ENCODE measurements at places on chromosomes 12 and 14.

GRCh38 chr12:116138364-116138763 is 139.1 kb downstream of the MED13L start:
- no peak for DNase-seq

GRCh38 chr14:82080370-82080769 is 546.7 kb upstream of the SEL1L start:
- no peak for DNase-seq

DNA sequence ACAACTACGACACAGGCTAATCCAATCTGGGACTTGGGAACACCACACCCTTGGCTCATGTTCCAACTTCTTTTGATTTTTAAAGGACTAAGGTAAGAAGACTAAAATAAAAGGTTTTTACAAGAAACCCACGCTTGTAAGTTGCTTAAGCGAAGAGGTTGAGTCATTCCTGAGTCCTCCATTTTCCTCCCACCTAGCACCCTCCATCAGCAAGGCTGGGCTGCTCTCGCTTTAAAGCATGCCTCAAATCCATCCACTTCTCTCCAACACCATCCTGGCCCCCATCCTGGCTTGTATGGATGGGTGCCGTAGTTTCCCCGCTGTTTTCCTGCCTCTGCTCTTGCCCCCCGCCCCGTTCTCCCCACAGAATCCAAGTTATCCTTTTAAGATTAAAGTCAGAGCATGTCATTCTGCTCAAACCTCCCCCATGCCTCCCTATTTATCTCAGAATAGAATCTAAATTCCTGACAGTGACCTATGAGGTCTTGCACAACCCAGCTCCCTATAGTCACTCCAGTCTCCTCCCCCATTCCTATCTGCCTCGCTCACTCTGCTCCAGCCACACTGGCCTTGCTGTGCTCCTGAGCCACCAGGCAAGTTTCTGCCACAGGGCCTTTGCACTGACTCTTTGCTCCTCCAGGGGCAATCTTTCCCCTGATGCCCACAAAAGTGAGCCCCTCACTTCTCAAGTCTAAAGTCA is 34.5 kb downstream of the SCARB1 start:
- peak; percentile 98 for DNase-seq

DNA sequence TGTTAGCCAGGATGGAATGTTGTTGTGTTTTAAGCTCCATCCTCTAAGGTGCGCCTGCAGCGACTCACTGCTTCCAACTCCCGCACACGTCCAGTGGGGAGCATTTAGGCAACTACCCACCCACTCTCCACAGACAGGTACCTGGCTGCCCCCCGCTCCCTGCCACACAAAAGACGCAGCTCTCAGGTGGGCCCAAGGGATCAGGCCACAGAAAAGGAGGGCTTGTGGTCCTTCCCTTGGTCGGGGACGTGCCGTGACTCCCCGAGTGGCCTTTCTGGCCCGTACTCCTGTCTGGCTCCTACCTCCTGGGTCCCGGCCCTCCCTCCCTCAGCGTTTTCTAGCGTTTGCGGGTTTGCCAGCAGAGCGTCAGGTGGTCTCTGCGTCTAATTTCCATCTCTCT is 16.2 kb downstream of the TEDC1 start:
- no peak for DNase-seq

GRCh38 chr14:83757916-83758315 is 1772.0 kb upstream of the FLRT2 start:
- DNase-seq = peak; percentile 85

DNA sequence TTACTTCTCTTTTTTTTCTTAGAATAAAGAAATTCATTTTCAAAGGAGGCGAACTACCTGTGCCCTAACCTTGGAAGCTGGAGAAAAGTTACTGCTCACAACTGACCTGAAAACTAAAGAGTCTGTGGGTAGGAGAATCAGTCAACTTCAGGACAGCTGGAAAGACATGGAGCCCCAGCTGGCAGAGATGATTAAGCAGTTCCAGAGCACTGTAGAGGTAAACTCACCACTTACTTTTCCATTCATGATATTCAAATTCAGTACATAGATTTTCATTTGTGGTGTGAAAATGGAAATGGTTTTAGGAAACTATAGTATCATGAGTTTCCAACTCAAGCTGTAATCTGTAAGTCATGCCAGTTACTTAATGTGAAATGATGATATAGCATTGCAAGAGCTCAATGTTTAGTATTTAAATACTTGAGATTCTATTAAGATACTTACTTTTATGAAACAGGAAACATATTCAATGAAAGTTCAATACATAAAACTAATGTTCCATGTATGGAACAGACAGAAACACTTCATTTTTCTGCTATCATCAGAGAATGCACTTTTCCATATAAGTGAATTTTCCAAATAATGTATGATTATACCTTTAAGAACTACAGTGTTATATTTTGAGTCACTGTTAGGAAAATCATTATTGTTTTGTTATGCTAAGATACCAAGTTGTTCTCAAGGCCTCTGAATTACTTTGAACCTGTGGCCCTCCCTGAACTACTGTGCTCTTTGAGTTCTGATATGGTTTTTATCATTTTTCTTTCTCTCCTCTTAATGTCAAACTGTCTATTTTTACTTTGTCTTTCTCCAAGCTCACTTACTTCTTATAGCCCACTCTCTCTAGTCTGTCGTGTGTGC is 119.0 kb downstream of the ESR2 start:
- DNase-seq = no peak

DNA sequence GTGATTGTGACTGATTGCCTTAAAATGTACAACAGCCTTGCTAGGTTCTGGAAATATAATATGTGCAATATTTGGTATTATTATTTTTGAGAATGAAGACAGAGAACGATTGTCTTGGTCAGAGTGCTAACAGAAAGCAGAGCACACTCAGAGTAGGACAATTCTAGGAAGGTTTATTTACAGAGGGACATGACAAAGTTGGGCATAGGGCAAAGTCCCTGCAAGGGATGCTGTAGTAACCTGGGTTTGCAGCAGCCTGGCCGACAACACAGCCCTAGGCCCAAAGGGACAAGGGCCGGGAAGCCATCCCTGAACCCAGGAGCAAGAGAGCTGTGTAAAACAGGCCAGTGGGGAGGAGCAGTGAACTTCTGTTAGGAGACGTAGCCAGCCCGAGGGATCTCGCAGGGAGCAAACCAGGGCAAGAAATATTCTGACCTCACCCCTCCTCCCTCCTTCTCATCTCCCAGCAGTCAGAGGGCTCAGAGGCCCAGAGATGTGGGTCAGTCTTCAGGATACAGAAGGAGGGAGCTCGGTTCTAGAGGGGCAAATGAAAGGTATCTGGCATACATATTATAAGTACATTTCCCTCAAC is 51.0 kb upstream of the FERMT2 start:
- DNase-seq = no peak

DNA sequence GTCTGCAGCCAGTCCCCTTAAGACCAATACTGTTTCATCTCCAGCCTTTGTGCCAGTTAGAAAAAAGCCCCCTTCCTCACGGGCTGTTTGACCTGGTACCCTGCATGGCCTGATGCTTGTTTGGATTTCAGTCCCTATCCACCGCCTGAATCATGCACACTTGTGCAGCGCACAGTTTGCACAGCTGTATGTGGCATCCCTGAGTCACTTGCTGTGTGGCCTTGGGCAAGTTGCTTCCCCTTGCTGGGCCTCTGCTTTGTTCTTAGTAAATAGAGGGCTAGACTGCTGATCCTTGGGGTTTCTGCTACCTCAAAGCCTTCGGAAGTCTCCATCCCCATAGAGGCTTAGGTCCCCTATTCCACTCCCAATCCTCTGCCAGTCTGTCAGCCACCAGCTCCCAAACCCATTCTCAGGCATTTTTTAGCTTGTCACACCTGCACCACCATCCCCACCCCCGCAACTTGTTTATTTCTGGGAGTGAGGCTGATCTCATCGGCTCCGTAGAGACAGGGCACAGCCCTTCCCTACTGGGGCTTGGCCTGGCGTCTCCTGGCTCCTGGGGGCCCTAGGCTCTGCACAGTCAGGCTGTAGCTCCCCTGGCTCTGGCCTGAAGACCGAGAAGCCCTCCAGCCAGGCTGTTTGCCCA is 8.8 kb downstream of the KRT80 start:
- no peak for DNase-seq

- DNase-seq = no peak
Measured at GRCh38 chr14:98909251-98909944, 362.6 kb downstream of the BCL11B start.

DNA sequence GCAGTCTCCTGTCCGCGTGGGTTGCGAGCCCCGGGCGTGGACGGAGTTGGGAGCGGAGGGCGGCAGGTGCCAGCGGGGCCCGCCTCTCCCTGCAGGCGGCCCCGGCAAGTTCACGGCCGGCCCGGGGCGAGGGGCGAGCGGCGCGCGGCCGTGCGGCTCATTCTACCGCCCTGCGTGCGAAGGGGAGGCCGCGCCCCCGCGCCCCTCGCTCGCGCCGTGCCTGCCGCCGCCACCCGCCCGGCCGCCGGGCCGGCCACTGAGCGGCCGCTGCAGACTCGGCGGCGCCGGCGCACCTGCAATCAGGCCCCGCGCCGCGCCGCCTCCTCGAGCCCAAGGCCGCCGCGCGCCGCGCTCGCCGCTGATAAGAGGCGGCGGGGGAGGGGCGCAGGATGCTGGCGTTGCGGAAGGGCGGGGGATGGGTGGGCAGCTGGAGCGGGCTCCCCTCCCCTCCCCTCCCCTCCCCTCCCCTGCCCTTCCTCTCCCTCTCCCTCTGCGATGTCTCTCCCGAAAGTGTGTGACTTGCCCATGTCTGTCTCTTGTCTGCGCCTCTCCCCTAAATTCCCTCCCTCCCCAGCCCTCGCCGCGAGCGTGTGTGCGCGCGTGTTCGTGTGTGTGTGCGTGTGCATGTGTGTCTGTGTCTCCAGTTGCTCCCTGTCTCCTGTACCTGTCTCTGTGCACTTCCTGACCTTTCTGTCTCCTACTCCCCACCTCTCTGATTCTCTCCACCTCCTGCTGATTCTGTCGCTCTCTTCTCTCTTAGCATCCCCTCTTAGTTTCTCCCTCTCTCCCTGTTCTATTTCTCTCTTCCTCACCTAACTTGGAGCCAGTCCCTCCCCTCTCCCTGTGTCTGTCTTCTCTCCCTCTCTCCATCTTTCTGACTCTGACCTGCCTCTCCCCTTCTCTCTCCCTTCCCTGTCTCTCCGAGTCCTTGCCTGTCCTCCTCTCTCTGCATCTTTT is 768.1 kb upstream of the TBX3 start:
- DNase-seq = peak; percentile 17

DNA sequence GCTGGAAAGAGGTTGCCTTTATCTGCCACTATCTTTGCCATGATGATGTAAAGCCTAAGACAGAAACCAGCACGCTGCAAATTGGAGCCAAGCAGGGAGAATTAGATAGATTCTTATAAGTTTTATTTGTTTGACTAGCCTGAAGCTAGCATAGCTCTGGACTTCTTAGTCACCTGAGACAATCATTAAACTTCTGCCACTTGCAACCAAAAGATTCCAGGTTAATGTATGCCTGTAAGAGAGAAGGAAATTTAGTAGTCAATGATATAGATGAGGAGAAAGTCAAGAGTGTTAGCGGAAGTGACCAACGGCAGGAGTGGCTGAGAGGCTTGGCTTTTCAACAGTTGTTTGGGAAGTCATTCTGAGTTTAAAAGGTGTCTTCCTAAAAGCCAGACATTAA is 1106.6 kb downstream of the VRK1 start:
- no peak for DNase-seq

DNA sequence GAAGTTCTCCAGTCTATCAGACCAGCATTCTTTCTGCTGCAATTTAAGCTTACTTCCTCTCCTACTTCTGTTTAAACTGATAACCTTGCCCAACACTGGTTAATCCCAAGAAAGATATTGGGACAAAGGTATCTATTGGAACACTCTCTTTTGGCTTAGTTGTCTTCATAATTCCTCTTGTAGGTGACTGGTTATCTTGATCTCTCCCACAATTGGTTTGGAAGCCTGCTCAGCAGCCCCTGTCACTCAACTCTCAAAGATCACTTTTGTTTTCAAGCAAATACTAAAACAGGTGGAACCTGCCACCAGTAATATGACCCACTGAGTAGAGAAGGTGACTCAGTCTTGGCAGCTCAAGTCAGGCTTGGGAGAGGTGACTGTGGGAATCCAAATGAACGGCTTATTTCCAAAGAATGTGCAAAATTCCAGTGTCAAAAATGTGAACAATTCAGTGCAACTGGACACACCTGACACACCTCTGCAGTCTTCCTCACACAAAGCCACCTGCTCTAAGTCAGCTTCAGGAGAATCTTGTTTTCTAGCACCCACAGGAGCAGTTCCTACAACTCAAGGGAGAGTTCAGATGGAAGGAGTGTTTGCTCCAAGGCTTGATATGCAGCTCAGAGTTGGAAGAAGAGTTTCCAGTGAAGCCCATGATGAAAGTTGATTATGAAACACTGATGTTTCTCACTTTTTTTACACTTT is 83.2 kb upstream of the SLC38A2 start:
- DNase-seq = no peak

DNA sequence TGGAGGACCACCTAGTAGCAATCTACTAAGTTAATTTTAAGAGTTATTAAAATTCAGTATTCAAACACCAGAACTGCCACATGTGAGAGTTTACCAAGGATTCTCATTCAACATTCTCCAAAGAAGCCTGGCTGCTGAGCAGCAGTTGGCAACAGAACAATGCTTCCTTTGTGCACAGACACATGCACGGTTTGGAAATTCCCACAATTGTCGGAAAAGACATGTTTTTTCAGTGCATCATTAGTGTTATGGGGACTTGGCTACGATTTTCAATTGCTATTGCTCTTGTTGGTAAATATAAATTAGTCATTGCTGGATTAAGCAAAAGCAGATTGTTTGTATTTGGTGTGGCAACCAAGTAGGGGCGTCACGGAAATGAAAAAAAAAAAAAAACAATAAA is 22.2 kb downstream of the ST8SIA1 start:
- DNase-seq = peak; percentile 12

DNA sequence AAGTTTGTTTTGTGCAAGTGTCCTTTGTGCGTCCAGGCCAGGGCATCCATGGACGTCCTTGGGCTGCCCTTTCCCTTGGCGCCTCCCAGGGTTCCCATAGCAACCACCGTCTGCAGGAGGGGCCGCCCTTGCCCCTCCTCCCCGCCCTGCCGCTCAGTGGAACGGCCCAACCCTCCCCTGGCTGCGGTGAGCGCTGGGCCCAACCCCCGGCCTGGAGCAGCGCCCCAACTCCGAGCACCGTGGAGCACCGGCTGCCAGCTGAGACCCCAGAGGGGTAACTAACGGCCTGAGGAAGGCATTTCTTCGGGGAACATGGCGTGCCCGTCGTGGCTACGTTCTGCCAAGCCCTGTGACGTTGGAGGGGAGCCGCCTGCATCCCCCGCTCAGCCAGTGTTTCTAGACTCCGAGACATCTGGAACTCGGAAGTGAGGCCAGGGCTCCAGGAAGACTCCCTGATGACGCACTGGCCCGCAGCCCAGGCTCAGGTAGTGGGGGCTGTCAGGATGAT is 5.3 kb upstream of the ACACB start:
- DNase-seq = peak; percentile 82

DNA sequence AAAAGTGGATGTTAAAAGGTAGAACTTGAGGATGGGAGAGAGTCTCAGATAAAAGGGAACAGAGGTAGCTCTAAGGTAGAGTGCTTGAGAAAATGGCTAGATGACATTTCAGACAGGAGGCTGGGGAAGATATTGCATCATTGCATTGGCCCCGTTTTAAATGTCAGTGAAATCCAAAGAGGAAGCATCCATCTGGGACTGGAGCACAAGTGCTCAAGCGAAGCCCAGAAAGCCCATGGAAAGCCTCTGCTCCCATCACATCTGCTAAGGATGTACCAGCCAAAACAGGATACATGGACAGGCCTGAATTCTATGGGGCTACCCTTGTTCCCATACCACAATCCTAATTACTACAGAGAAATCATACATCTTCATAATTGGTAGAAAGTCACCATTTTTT is 581.5 kb upstream of the TMEM132C start:
- DNase-seq = no peak
